ENCODE measurements at places on chromosomes 16 and 17.

GRCh38 chr17:81612172-81612970 is 24.5 kb downstream of the NPLOC4 start:
- no peak for DNase-seq

DNA sequence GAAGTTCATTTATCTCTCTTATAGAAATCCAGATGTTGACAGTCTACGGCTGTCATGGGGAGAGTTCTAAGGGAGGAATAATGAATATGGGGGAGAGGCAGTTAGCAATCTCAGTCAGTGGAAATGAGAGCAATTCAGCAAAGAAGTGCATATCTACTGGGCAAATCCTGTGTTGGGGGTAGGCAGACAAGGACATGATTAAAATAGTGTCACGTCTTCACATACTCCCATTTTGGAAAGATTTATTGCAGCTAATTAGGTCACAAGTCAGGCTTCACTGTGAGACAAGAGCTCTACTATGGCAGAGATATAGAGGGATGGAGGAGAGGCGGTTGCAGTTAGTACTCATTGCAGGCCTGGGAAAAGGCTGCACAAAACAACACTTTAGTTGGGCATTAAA is 29.8 kb downstream of the LRRC36 start:
- no peak for DNase-seq

DNA sequence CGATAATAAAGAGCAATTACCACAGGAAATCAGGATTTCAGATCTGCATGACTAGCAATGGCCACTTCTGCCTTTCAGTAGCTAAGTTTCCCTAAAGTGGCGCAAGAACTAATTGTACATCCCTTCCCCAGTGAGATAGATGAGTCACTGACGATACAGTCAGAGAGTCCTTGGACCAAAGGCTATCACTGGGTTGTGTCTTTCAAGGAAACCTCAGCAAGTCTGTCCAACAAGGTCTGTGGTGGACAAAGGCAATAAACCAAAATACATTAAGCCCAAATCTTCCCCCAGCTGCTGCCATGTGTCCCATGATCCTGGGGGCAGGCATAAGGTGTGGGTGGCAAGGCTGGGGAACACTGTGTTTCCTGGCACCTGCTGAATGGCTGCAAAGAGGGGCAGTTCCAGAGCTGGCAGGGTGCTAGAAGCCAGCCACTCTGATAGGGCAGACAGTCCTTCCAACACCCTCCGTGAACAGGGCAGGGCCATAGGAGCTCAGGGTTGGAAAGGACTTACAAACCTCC is 20.5 kb upstream of the MTMR4 start:
- peak; percentile 27 for DNase-seq

GRCh38 chr16:12899529-12900143 is 1.8 kb upstream of the SHISA9 start:
- no peak for DNase-seq

- no peak for DNase-seq
These were observed 49.4 kb downstream of the BEAN1 start for GRCh38 chr16:66476328-66477027.

DNA sequence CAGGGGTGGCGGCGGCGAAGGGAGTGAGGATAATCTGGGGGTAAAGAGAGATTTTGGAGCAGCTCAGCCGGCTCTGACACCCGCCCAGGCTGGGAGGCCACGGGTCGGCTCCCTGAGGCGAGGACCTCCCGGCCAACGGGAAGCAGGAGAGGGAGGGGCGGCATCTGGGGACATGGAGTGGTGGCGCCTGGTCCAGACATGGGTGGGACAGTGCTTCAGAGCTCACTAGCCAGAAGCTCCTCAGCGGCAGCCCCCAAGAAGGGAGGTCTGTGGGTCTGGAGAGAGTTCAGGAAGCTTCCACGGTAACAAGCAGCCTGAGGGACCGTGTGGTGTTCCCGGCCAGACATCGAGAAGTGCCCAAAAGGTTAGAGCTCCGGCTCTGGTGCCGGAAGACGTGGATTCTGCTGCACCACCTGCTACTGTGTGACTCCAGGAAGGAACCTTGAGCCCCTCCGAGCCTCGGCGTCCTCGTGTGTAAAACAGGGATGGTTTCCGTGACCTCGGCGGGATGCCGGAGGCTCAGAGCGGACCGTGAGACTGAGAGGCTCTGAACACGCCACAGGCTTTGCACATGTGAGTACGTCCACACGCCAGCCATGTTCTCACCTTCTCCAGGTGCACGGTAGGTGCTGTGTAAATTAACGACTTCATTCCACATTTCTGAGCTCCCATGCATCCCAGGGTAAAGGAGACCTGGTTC is 56.9 kb downstream of the TIMM22 start:
- no peak for DNase-seq

GRCh38 chr17:46163316-46163715 is 29.9 kb downstream of the KANSL1 start:
- no peak for DNase-seq

GRCh38 chr16:88476203-88476602 is 23.1 kb downstream of the ZFPM1 start:
- no peak for DNase-seq

GRCh38 chr17:1796800-1797199 is 32.9 kb downstream of the SMYD4 start:
- DNase-seq = no peak

DNA sequence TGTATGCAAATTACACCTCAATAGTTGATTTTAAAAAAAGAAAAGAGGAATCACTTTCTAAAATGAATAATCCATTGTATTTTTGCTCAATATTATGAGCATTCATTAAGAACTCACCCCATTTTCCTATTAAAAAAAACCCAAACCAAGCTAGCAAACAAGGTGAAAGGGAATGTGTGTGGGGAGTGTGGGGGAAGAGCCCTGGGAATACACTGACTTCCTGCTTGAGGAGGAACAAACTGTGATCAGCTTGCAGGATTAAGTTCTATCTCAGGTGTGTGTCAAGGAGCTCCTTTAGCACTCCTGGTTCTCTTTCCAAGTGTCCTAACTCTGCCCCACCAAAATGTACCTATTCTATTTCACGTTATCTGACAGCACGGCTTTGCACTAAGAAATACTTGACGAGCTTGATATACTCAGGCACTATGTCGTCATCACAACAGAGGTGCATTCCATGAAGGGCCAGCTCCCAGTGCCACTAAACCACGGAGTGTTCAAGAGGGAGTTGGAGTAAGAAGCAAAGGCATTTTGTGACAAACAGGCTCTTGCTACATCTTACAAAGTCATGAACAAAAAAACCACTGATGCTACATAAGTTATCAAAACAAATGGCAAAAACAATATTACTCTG is 73.2 kb downstream of the MYH10 start:
- no peak for DNase-seq

DNA sequence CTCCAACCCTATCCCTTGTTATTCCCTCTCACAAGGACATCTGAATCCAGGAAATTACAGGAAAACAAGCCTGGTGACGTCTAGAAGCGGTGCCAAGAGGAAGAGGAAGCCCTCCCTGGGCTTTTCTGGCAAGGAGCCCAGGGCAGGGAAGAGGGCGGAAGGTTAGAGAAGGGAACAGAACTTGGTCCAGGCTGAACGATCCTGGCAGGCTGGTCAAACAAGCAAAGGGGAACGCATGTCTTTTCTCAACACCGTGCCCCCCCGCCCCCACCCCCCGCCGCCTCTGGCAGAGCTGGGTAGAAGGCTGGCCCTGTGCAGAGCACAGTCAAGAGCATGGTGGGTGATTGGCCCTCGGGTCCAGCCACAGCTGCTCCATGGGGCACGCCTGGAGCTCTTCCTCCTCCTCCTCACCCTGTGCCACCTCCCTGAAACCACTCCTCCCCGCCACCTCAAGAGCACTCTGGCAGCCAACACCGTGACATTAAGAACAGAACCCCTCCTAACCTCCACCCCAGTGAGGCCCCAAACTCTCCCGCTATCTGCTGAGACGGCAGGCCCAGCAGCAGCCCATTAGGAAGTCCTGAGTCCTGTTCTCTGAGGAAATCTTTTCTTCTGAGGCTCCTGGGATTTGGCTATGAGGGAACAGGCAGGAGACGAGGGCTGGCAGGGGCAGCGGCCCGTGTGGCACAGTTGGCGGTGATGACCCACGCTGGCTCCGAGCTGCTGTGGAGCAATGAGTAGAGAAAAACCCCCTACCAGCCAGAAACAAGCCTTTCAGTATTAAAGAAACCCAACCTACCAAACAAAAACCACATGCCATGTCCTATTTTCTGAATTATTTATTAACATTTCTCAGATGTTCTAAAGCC is 7.3 kb downstream of the C16orf86 start:
- no peak for DNase-seq

- DNase-seq = no peak
These were observed 171.1 kb upstream of the IRX6 start for GRCh38 chr16:55152875-55153390.

DNA sequence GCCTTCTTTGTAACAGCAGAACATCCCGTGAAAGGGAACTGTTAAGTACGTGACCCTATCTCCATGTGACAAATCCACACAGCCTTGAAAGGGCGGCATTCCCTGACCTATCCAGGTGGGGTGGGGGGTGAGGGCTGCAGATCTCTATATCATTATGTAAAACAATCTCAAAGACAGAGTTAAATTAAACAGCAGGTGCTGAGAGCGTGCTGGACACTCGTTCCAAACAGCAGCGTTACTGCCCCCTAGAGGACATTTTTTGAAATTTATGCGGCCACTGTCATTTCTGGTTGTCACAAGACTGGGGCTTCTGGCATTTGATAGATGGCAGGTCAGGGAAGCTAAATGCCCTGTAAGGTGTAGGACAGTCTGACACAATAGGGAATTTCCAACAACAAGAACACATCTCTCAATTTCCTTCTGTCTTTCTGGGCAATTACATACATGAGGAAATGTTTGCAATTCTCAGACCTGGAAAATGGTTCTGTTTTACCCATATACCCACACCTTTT is 6.7 kb upstream of the SLC25A39 start:
- DNase-seq = peak; percentile 76

- DNase-seq = no peak
These were observed 1.0 kb upstream of the HLF start for GRCh38 chr17:55263569-55264277.

DNA sequence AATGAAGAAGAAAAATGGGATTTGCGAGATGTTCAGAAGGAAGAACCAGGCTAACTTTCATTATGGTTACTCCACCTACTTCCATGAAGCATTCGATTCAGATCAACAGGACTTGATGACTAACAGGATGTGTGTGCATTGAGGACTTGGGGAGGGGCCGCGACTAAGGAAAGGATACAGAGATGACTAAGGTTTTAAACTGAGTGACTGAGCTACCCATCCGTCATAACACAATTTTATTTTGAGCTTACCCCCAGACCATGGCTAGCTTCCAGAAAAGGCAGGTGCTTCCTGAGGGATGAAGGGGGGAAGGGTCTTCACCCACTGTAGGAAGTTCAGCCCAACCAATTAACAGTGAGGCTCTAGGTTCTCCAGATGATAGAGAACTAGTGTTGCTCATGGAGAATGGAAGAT is 2.5 kb upstream of the CDYL2 start:
- DNase-seq = peak; percentile 33

DNA sequence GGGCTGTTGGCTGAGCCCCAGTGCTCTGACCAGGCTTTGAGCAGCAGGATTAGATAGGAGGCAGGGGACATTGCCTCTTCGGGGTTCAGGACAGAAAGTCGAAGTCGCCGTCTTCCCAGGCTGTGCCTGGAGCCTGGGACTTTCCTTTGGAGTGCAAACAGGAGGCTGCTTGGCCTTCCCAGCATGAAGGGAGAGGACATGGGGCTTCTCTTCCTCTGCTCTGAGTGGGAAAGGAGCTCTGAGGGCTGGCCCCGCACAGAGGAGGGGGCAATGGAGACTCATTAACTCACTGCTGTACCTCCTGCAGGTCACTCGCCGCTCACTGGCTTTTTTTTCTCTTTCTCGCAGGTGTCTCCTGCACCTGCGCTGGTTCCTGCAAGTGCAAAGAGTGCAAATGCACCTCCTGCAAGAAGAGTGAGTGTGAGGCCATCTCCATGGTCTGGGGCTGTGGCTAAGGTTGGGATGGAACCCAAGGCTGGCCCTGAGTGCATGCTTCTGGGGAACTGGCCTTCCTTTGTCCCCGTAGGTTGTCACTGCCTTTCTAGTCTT is 642 bp downstream of the MT1F start:
- DNase-seq = no peak

GRCh38 chr16:84323606-84324005 is 28.9 kb downstream of the WFDC1 start:
- no peak for DNase-seq

DNA sequence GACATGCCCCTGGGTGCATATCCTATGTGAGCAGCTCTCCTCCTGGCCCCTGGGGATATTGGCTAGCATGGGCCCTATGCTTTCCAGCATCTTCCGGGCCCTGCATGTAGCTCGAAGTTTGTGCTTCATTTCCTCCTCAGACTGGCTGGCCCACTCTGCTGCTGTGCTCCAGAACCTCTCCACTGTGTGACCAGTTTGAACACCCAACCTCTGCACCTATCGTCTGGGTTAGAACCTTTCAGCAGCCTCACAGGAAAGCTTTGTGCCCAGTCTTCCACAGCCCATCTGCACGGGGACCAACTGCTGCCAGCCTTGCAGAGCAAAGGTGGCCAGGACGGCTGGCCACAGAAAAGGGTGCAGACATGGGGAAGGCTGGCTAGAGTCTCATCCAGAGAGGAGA is 10.2 kb upstream of the CLEC18B start:
- DNase-seq = no peak

DNA sequence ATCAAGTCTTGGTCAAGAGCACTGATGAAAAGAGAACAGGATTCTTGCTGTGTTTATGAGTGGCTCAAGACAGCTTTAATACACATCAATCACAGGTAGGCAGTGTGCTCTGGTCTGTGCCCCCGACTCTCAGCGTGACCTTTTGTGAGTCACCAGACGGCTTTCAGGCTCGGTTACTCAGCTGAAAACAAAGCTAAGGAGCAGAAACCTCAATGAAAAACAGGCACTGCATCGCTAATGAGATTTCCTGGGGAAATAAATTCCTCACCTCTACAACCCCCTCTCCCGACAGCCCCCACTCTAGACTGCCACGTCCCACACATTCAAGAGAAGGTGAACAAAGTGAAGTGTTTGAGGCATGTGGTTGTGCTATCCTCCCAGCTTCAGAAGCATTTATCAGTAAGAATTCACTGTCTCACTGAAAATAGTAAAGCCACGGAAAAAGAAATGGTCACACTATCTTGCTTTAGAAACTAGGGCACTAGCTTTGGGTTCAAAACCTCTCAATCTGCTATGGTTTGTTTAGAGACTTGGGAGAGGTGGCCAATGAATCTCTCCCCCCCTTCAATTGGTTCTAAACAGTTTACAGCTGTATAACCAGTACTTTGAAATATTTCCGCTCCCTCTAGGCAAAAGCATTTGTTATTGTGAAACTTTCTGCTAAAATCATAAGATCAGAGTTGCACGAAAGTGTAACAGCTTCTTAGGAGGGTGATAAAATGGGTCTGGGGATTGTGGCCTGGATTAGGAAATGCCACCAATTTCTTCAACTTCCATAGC is 199.5 kb upstream of the PMFBP1 start:
- no peak for DNase-seq

DNA sequence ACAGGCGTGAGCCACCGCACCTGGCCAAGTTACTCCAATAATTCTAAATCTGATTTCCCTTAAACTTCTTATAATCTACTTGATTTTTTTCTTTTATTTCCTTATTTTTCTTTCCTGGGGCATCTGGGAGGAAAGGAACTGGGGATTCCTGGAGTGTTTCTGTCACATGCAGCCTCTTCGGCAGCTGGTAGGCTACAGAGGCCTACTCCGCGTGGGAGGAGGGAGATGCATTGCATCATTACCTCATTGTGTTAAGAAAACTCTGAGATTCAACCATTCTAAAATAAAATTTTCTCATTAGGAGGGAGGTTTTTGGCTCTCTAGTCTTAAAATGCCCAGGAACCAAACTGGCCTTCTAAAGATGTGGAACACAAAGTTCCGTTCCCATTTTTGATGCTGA is 64.0 kb downstream of the SOX9 start:
- DNase-seq = no peak

GRCh38 chr16:28491230-28491969 is 474 bp downstream of the CLN3 start:
- peak; percentile 30 for DNase-seq

- DNase-seq = no peak
These were observed 87.7 kb downstream of the MYH10 start for GRCh38 chr17:8542599-8543502.

Measured in LoVo (cell line).